ENCODE measurements at places on chromosomes 16 and 17.

GRCh38 chr17:77364941-77365583, 224.3 kb downstream of the SEC14L1 start:
- DNase-seq: no peak

- no peak for DNase-seq
Measured at GRCh38 chr16:9527976-9528375, 436.5 kb downstream of the HAPSTR1 start.

GRCh38 chr17:1078831-1079561, 82.1 kb downstream of the TIMM22 start:
- DNase-seq: no peak

DNA sequence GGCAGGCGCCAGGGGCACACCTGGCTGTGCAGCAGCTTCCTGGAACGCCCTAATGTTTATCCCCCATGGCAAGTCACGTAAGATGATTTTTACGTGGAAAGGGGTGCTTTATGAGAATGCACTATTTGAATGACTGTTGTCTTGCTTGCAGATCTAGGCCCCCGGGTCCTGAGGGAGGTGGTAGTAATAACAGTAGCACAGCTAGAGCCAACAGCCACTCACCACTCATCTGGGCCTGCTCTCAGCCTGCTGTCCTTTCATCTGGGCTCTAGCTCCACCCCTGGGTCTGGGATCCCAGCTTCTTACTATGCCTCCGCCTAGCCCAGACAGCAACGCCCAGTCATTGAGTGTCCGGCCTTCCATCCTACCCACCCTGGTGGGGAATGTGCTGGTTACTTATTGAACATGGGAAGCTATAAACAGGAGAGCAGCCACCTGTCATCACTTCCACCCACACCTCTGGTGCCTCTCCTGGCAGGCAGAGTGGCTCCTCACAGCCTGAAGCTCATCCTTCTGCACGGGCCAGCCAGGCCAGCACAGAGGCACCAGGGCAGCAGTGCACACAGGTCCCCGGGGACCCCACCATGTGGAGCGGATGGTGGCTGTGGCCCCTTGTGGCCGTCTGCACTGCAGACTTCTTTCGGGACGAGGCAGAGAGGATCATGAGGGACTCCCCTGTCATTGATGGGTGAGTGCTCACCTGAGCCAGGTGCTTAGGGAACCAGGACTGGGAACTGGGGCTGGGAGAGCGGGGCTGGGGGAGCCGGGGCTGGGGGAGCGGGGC, 16.6 kb downstream of the DPEP1 start:
- DNase-seq: no peak

GRCh38 chr16:70644763-70645597, 1.4 kb upstream of the IL34 start:
- no peak for DNase-seq

GRCh38 chr17:19379361-19380065, 1.2 kb downstream of the MAPK7 start:
- no peak for DNase-seq

DNA sequence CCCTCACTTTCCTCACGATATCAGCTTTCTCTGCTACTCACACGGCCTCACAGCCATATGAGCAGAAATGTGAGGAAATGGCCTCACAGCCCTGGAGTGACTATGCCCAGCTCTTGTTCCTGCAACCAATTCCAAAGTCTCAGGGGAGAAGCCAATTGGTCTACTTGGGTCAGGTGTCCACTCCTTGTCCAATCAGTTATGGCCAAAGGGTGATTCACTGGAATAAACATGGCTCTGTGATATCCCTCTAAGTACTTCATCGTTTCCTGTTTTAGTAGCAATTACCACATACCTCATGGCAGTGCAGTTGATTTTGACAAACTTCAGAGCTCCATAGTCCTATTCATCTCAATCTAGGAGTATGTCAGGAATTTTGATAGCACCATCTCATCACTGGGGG, 195.4 kb downstream of the KATNIP start:
- no peak for DNase-seq

GRCh38 chr17:63931981-63932561, at the start of gene CD79B:
Gene CD79B (minus strand): TSS chr17:63932331. CDS start chr17:63932261, 70 bp downstream.
- no peak for DNase-seq

GRCh38 chr16:5895137-5895536, 797.5 kb upstream of the EEF2KMT start:
- DNase-seq: no peak

- DNase-seq: no peak
Measured at GRCh38 chr17:72661945-72662826, 430.3 kb downstream of the SLC39A11 start.

DNA sequence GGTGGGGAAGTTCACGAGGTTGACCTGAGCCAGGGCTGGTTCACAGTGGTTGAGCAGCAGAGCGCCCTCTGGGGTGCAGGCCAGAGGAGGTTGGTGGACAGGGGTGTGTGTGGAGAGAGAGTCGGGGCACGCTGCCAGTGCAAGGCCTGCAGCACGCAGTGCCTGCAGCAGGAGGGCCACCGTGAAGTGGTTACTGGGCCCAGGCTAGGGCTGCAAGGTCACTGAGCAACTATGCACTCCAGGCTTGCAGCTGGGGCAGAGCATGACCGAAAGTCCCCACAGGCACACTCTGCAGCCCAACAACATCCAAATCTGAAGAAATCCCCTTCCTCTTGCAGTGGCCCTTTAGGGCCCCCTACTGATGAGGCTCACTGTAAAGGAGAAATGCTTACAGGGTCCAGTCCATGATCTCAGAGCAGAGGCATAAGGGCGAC, 89.1 kb upstream of the NOL11 start:
- no peak for DNase-seq

DNA sequence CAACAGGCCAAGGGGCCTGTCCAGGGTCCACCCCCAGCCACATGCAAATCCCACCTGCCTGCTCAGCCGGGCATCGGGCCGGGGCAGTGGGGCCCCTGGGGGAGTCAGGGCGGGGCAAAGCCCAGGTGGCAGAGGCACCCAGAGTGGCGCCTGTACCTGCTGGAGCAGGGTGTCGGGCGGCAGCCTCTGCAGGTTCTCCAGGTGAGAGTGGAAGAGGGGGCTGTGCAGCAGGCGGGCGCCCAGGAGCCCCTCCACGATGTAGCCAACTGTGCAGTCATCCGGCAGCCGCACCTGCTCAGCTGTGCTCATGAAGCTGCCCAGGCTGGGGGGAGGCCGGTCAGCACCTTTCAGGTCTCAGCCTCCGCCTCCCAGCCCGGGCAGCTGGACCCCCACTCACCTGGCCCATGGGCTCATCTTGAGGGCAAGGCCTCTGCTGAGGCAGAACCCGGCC, 2.1 kb downstream of the RFNG start:
- DNase-seq: no peak
